ENCODE measurements at places on chromosomes 6 and 20. TPM values are rescaled to one million over a fixed set of nuclear protein-coding genes. Genes with fewer than 3 reads are reported as not detected.
A peak's percentile ranks its signal among the peaks of the same experiment; 100 is the strongest.

DNA sequence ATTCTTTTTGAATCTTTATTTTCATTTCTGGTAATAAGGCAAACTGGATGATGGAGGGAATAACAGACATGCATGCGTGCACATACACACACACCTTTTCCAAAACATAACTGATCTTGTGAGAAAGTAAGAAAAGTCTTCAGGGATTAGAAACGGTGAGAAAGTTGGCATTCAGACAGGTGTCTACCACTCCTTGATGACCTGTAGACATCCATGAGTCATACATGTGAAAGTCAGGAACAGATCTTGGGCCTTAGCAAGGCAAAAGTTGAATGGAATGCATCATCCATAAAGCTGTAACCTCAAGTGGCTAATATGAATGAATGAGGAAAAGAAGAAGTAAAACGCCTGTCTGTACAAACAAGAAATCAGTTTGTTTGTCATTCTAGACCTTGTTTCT is 97.3 kb downstream of the GRIK2 start:
- no peak for DNase-seq

DNA sequence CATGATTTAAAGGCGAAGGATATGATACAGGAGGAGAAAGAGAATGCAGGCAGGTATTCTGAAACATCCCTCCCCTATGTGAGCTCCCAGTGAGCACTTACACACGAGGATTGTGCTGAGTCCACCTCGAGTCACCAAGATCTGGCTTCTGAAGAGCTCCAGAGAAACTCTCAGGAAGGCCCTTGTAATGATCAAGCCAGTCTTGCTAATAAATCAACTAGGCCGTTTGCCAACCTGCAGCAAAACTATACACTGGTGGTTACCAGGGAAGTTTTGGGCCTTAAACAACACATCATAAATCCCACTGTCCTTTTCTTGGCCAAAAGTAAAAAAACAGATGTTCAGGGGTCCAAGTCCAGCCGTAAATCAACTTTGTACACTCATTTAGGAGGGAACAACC is 79.2 kb downstream of the STXBP5 start:
- DNase-seq = peak; percentile 33

- DNase-seq = no peak
These were observed 526.1 kb upstream of the SPTLC3 start for GRCh38 chr20:12482661-12483060.

- DNase-seq = no peak
These were observed 60.5 kb upstream of the PRDM1 start for GRCh38 chr6:106025655-106026054.

DNA sequence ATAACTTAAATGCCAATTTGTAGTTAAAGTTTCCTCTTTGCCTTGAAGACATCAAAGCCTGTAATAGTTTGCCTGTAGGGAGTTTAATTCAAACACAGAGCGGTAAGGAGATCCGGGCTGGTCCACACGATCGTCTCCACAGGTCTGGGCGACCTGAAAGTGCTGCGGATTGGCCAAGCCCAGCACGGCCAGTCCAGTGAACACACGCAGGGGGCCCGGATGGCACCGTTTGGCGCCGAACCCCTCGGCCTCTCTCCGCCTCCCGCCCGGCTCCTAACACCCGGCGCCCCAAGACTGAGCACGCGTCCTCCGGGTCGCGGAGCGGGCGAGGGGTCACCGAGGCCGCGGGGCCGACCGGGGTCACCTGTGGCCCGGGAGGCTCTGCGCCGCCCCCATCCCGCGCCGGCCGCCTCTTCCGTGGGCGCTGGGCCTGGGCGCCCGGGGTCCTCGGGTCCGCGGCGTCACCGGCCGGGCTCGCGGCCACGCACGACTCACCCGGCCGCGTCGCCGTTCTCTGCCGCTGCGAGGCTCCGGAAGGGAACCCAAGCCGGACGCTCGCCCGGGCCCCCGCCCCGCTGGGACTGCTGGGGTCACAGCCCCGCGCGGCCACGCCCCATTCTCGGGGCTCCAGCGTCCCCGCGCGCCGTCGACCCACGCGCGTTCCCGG is 481 bp downstream of the SERPINB6 start:
- peak; percentile 82 for DNase-seq

- DNase-seq = no peak
These were observed 96.1 kb downstream of the FOXO3 start for GRCh38 chr6:108656836-108657235.

- no peak for DNase-seq
These were observed 9.3 kb upstream of the DTD1 start for GRCh38 chr20:18578581-18578980.

GRCh38 chr20:58216334-58216733 is 12.1 kb downstream of the ANKRD60 start:
- DNase-seq = no peak

GRCh38 chr6:24951811-24952299 is 16.1 kb upstream of the RIPOR2 start:
- DNase-seq = no peak

The NKAIN4 gene
- total RNA-seq = 0.45 TPM

The SULF2 gene
- total RNA-seq = 54.0 TPM

The TMEM200A gene
- 4.6 TPM for total RNA-seq

The SYCP2 gene
- 6.9 TPM for total RNA-seq

The CRISP3 gene
- not detected for total RNA-seq

The DTD1 gene
- total RNA-seq = 42.7 TPM

The PSORS1C2 gene
- not detected for total RNA-seq

The DYNLRB1 gene
- total RNA-seq = 230 TPM

The RAB44 gene
- total RNA-seq = not detected

The HMGCLL1 gene
- 1.0 TPM for total RNA-seq
